Stomach (tissue), 19 donors: ENCODE measurements at places on chromosomes 16 and 17. TPM values are rescaled to one million over a fixed set of nuclear protein-coding genes. Genes with fewer than 3 reads are reported as not detected.
A peak's percentile ranks its signal among the peaks of the same experiment; 100 is the strongest.

Gene HELZ
- 144 TPM for total RNA-seq

Gene RAI1
- total RNA-seq, result 19.1 TPM

Gene MILR1
- 1.8 TPM for total RNA-seq

Gene SBK1
- 0.37 TPM for total RNA-seq

Gene TTLL6
- 11.0 TPM for total RNA-seq

Gene ARHGDIG
- not detected for total RNA-seq

Gene COPZ2
- total RNA-seq, result 12.3 TPM

Gene AANAT
- total RNA-seq, result not detected

Gene KRT12
- 1.1 TPM for total RNA-seq

Gene C16orf96
- total RNA-seq, result 0.37 TPM

Gene CBLN1
- 0.72 TPM for total RNA-seq

Gene SLC4A1
- 8.3 TPM for total RNA-seq

Gene FBXW10B
- total RNA-seq, result 13.0 TPM

Gene ZSCAN10
- not detected for total RNA-seq

Gene GRB2
- 120 TPM for total RNA-seq

Gene NSF
- total RNA-seq, result 29.5 TPM

Gene GGT6
- 147 TPM for total RNA-seq

GRCh38 chr17:60258313-60258712 is 108.5 kb downstream of the CA4 start:
- DNase-seq, result no peak

GRCh38 chr17:39196808-39197291 is 619 bp downstream of the CACNB1 start:
- no peak for DNase-seq

DNA sequence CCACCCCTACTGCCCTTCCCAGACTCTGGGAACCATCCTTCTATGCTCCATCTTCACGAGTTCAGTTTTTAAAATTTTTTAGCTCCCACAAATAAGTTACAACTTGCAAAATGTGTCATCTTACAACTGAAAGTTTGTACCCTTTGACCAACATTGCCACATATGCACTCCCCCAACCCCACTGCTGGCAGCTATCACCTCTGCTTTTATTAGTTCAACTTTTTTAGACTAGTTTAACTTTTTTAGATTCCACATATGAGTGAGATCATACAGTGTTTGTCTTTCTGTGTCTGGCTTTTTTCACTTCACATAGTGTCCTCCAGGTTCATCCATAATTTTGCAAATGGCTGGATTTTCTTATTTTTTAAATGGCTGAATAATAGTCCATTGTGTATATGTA is 7.7 kb downstream of the GPT2 start:
- no peak for DNase-seq

DNA sequence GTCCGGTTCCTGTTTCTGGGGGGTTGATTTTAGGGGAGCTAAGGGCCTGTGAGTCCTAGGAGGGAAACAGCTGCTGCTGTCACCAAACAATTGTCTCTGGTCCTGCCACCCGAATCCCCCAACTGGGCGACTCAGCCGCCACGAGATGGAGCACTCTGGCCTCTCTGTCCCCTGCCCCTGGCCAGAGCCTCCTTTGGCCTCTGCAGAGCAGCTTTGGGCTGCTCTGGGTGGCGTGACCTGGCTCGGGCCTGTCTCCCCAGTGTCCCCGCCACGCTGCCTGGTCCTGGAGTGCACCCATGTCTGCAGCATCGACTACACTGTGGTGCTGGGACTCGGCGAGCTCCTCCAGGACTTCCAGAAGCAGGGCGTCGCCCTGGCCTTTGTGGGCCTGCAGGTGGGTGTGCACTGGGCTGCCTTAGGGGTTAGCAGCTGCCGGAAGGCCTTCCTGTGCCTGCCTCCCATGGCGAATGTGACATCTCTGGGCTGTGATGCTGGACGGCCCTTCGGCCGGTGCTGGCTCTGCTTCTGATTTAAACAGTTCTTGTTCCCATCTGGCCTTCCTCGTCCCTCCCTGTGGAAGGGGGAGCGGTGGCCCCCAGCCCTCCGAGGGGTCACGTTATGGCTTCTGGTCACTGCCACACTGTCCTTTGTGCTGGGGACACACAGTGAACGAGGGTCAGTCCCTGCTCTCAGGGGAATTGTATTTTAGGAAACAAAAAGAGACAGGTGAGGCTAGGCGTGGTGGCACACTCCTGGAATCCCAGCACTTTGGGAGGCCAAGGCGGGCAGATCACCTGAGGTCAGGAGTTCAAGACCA is 11.6 kb upstream of the RNF213 start:
- no peak for DNase-seq

DNA sequence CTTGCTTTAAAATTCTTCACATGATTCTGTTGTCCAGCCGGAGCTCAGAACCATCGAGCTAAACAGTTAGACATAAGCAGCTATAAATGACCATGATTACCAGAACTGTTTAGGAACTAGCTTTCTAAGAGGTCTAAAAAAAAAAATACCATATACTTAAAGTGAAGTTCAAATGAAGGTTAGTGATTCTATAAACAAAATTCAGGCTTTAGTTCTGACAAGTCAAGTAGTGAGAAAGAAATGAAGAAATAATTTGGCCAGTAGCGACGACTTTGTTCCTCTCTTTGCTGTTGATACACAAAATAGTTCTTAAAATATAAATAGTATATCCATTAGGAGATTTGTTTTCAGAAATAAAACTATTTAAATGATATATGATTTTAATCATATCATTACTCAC is 27.7 kb downstream of the ABCA8 start:
- DNase-seq, result no peak

- DNase-seq, result no peak
Measured at GRCh38 chr16:1442697-1443096, 1.7 kb downstream of the CCDC154 start.

- no peak for DNase-seq
Measured at GRCh38 chr17:6796017-6796886, 20.2 kb downstream of the FBXO39 start.

- no peak for DNase-seq
Measured at GRCh38 chr16:31853291-31853690, 20.3 kb upstream of the ZNF267 start.

DNA sequence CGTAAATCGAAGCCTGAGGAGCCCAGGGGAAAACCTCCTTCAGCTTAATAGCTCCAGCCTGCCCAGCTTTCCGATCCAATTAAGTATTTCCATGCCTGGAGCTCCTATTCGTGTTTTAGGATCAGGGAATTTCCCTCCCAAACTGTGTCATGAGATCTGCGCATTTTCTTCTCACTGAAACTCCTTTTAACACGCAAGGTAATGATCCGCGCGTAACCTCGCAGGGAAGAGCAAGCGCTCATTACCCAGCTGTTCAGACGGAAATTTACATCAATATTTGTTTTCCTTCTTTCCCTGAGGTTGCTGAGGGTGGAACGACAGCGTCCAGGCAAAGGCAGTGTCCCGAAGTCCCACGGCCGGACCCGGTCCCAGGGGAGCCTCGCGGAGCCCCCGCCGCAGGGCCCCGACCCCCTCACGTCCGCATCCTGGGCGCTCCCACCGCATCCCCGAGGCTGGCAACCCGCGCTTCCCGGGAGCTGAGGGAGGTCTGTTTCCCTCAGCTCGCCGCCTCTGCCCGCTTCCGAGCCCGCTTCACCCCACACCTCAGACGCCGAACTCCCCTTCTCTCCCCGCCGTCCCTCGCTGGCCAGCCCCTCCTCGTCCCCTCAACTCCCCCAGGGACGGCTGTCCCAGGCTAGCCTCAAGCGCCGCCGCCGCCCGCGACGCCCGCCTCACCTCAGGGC is 415 bp downstream of the ABCA5 start:
- peak; percentile 63 for DNase-seq

GRCh38 chr16:56960681-56961281 is 969 bp upstream of the CETP start:
- DNase-seq, result no peak

DNA sequence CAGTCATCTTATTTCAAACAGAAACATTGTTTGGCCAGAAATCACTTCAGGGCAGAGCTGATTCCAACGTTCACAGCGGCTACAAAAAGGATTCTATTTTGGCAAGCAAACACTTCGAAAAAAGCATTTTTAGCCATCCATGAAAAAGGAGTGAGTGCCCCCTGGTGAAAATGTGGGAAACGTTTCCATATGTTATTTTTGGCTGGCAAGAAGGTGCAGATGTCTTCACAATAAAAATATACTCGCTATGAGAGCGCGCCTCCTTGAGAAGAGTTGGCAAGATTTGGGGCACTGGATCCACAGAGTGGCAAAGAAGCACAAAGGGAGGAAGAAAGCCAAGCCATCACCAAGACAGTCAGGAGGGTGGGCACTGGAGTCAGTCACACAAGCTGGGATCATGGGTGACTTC is 191.1 kb downstream of the CHD9NB start:
- no peak for DNase-seq

DNA sequence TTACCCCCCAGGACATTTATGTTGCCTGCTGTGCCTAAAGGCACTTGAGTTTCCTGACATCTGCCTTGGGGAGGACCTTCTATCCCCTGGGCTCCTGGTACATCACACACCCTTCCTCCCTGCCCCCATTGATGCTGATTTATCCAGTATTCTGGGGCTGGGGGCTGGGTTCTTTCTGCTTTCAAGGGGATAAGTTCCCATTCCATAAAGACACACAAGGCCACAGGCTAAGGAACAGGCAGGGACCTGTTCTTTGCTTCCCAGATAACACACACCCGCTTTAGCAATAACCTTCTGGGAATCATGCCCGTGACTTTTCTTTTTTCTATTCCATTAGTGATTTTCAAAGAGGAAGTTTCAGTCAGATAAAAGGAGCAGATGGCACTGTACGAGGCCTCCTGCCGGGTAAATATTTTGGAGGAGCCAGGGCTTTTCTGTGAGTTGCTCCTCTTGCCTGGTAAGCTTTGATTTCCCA is 30.6 kb downstream of the CHD9 start:
- DNase-seq, result no peak

- DNase-seq, result no peak
Measured at GRCh38 chr17:34443619-34444469, 80.8 kb upstream of the CCL1 start.

- DNase-seq, result no peak
Measured at GRCh38 chr17:35163886-35164285, 16.3 kb downstream of the UNC45B start.

DNA sequence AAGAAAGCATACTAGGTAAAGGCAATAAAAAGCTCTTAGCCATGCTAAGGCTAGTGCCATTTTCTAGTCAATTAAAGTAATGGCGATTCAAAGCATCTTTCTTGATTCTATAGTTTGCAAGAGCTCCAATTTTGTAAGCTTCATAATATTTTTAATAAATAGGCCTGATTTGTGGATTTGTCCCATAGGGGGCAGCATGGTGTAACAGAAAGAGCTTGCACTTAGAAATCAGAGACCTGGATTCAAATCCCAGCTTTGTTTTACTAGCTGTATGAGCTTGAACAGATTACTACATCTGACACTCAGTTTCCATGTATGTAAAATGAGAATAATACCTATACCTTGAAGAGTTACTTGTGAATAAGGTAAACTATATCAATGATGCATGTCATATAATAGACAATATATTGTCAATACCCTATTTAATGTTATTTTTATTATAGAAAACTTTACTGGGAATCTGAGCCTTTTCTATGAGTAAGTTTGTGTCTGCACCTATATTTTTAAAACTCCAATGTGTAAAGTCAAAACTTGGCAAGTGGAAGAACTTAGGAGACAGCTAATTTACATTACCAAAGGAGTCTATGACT is 93.6 kb upstream of the NOG start:
- no peak for DNase-seq

DNA sequence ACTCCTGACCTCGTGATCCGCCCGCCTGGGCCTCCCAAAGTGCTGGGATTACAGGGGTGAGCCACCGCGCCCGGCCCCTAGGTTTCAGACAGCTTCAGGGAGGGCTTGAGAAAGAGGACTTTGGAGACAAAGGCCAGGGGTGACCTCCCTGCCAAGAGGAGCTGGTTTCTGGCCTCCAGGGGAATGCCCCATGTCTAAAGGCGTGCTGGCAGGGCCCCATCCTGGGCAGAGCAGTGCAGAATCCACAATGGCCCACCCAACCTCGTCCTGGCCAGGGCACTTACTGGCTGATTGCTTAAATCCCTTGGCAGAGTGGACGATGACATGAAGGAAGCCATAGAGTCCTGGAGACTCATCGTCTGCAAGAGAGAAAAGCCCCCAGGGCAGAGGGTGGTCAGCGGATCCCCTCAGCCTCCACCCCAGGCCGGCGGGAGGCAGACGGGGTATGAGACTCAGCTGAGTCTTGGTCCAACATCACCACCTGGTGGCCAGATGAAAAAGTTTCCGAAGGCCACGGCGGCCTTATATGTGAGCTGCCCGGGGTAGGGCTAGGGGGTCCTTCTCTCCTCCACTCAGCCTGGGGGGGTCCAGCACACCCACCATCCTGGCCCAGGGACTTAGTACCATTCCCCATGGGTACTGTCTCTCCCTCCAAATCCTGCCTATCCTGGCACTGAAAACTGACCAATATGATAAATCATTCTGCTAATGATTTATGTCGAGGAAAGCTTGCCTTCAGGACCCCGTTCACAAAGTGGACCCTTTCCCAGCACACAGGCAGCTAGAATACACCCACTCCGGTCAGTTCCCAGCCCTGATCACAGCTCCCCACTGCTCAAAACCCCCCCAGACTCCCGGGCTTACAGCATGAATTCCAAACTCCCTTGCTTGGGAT is 59.1 kb downstream of the TIMM22 start:
- peak; percentile 88 for DNase-seq

DNA sequence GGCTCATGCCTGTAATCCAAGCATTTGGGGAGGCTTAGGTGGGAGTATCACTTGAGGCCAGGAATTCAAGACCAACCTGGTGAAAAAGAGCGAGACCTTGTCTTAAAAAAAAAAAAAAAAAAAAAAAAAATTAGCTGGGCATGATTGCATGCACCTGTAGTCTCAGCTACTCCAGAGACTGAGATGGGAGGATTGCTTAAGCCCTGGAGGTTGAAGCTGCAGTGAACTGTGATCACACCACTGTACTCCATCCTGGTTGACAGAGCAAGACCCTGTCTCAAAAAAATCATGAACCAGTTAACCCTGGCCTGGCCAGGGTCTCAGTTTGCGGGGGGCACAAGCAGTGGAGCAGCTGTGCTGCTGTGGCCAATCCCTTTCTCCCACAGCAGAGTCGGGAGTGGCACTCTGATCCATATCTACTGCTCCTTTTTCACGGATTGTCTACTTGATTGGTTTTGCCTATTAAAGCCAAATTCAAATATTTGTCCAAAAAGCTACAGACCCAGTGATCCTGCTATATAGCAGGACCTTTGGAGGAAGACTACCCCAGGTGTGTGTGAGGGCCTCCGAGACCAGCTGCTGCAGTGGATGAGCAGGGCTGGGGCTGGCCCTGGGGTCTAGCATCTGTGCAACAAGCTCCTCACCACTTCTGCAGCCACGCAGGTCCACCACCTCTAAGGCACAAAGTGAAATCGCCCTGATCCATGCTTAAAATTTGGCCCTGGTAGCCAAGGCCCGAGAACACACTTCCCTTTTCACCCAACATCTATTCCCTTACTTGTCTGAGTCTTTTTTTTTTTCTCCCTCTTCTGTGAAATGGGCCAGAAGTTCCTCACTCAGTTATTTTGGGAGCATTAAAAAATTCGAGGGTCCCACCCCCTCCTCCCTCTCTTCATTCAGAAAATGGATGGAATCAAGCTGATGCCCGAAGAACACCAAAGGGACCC is 48.2 kb downstream of the LDHD start:
- DNase-seq, result no peak
